B cell (primary cell): ENCODE measurements at places on chromosomes 1 and 21.
A peak's percentile ranks its signal among the peaks of the same experiment; 100 is the strongest.

DNA sequence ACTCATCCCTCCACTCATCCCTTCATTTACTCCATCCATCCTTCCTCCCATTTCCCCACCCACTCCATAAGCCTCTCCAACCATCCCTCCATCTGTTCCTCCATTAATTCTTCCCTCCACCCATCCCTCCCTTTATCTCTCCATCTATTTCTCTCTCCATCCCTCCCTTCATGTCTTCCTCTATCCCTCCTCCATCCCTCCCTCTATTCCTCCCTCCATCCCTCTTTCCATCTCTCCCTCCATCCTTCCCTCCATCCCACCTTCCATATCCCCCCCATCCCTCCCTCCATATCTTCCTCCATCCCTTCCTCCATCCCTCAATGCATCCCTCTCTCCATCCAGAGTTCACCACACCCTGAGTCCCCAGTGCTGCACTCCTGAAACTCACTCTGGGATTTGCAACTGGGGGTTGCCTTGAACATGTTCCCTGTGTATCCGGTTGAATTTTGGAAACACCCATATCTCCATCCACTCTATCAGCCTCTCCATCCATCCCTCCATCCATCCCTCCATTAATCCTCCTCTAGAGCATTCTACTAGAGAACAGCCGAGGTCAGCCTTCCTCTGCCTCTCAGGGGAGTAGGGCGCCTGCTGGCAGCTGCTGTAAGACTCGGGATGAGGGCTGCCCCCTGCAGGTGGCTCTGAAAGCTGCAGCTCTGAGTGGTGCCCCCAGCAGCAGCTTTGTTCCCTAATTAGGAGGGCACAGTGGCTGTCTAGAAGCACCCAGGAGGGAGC, 39.4 kb downstream of the ABCG1 start:
- DNase-seq = peak; percentile 85

DNA sequence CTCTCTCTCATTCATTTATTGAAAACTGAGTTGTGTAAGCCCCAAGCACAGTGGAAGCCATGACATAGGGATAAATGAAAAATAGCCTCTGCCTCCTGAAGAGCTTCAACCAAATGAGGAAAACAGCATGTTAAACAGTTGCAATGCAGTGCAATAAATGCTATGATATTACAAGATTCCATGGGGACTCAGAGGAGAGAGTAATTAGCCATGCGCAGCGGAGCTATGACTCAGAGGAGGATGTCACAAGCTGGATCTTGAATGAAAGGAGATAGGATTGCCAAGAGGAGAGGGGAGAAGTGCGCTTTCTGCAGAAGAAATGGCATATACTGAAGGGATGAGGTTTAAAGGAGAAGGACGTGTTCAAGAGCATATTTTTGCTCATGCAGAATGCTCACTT, 231.3 kb upstream of the PLXNA2 start:
- no peak for DNase-seq

DNA sequence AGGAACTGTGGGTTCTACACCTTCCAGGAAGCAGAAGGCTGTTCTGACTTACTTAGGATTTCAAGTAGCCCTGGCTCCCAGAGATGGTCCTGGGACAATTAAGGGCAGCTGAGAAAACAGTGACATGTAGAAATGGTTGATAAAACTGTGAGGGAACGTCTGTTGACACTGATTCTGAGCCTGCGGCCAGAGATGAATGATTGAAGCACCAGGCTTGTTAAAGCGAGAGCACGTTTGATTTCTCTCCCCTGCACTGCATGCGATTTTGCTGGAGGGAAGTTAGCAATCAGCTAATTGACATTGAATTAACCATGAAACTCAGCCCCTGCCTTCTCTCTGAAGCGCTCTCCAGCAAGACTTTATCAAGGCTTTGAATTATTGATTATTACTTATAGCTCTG, 29.9 kb upstream of the POU3F1 start:
- no peak for DNase-seq

DNA sequence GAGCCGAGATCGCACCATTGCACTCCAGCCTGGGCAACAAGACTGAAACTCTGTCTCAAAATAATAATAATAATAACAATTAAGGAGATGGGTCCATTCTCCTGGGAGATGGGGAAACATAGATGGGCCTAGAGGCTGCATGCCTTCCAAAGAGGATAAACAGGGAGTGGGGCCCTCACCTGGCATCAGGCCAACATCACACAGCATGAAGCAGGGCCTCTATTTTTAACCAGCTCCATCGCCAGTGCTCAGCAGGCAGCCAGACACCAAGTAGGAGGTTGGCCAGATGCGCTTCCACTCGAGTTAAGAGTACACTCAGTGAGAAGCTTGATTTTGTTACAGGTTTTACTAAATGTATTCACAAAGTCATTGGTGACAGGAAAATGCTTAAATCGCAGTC, 352.0 kb downstream of the RRAGC start:
- no peak for DNase-seq

- no peak for DNase-seq
Observed at GRCh38 chr1:92441697-92442342, 44.9 kb downstream of the GFI1 start.

DNA sequence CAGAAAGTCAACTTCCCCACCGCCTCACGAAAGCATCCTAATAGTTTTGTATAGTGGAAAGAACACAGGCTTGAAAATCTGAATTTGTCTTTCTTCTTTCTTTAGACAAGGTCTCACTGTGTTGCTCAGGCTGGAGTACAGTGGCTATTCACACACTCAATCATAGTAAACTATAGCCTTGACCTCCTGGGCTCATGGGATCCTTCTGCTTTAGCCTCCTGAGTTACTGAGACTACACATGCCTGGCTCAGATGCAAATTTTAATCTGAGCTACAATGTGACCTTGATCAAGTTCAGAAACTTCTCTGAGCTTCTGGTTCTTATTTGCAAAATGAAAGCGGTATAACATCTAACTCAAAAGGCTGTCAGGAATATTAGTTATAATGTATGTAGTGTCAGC, 362.1 kb downstream of the SMYD3 start:
- DNase-seq = no peak

GRCh38 chr21:29654855-29655254, 284.9 kb downstream of the GRIK1 start:
- no peak for DNase-seq

DNA sequence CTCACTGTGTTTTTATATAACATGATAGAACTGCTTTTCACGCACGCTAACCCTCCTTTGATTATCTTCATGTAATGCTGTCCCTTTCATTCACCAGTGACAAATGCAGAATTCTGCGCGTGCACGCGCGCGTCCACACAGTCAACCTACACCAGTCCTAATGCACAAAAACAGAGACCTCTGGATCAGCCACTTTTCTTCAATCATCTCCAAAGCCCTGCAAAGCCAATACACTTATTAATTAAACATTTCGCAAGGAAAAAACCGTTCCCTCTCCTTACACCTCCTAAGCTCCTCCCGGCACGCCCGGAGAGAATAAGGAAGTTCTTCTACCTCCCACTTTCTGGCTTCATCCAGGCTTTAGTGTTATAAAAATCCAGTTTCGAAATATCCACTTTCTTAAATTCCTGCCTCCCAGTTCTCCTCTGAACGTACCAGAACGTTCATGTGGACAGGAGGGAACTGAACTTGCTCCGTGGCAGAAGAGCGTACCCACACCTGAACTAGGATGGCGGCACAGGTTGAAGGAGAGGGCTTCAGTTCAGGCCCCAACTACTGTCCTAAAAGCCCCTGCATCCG, 4.6 kb downstream of the LMX1A start:
- DNase-seq = no peak

DNA sequence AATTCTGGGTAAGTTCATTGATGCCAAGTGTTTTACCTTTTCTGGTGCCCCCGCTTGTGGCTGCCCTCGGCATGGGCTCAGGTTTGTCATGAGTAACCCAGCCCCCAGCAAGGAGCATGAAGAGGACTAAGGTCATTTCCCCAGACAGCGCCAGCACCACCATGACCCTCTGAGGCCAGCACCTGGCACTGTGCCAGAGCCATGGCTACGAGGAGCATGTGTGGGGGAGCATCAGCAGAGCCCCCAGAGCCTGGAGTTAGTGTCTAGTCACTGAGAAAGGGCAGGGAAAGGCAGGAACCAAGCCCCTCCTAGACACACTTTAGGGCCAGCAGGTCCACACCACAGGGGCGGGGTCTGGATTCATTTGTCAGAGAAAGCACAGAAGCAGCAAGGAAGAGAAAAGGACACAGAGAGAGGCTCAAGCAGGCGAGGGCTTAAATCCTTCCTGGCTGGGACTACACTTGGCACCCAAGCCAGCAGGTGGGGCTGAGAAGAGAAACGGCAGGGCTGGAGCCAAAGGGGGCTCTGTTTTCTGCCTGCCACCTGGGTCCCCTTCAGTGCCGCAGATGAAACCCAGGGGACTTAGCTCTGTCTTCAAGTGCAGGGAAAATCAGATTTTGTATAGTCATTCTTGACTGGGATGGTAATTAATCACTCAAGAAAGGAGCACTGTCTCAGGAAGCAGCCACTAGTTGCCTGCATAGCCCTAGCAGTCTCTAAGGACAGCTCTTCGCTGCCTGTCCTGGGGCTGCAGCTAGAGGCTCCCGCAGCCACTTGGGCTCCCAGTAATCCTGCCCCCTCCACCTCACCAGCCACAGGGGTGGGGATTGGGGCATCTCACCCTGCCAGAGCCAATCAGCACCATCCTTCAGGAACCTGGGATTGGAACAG, 79.6 kb upstream of the ZC3H12A start:
- DNase-seq = no peak

DNA sequence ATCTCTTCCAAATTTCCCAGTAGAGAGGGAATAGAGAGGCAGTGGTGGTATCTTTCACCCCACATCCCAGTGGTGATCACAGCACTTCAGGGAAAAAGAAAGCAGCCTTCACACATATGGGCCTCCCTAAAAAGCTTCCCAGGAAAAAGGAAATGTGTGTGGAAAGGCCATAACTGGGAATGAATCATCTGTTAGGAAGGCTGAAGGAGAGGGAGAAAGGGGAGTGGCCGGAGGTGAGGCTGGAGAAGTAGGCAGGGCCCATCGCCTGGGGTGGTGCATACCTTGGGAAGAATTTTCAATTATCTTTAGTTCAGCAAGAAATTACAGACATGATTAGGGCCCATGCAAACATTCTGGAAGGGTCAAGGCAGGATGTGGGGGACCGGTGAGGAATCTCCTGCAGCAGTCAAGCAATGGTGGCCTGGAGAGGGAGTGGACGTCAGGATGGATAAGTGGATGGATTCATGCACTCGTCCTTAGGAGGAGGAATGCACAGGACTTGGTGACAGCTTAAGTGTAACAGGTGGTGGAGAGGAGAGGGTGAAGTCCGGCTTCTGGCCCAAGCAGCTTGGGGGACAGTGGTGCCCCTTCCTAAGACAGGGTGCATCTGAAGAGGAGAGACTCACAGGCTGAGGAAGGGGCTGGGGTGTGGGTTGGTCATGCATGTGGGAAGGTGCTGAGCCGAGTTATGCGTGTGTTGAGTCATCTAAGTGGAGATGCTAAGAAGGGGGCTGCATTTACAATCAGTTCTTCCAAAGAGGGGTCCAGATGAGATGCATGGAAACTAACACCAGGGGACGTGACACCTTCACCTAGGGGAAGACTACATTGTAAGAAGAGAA, 17.9 kb downstream of the HIVEP3 start:
- no peak for DNase-seq

DNA sequence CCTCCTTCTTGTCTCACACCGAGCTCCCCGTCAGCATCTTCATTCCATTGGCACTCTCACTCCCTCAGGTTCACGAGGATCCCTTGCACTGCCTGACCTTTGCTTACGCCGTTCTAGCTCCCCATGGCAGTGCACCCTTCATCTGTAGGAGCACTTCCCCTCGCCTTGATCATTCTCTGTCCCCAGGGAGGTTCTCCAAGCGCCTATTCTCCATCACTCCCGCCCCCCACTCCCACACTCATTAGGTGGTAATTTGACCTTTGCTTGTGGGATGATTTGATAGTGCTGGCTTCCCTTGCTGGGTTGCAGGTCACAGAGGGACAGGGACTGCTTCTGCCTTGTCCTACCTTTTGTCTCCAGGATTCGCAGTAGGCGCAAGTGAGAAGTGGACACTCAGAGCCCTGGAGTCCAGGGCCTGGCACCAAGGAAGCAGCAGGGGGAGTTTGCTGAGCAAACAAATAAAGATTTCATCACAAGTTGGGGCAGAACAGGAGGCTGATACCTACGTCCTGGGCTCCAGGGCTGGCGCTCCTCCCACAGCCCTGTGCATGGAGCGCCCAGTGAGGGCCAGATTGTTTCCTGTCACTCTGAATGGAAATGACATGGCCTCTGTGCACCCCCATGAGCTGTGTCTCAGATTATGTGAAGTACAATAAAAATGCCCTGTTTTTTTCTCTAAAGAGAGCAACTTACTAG, 82.0 kb upstream of the RUNX3 start:
- DNase-seq = no peak

- DNase-seq = no peak
Observed at GRCh38 chr1:199909137-199909536, 118.4 kb upstream of the NR5A2 start.

- DNase-seq = no peak
Observed at GRCh38 chr1:46811053-46811452, 12.2 kb downstream of the CYP4B1 start.
